Osteoblast (primary cell): ENCODE measurements at places on chromosomes 4 and X. TPM values are rescaled to one million over a fixed set of nuclear protein-coding genes. Genes with fewer than 3 reads are reported as not detected.
A peak's percentile ranks its signal among the peaks of the same experiment; 100 is the strongest.

LIN54 gene
- total RNA-seq = 14.8 and 17.7 TPM in 2 replicates

NDUFA1 gene
- total RNA-seq = 40.2 and 51.6 TPM in 2 replicates

USP17L20 gene
- not detected in 2 replicates for total RNA-seq

BBS12 gene
- 9.4 and 10.6 TPM in 2 replicates for total RNA-seq

POU3F4 gene
- not detected in 2 replicates for total RNA-seq

THOC2 gene
- total RNA-seq = 71.7 and 79.3 TPM in 2 replicates

SUPT20HL2 gene
- not detected in 2 replicates for total RNA-seq

- no peak for DNase-seq
These were observed 973.0 kb upstream of the SLIT2 start for GRCh38 chr4:19278665-19279064.

DNA sequence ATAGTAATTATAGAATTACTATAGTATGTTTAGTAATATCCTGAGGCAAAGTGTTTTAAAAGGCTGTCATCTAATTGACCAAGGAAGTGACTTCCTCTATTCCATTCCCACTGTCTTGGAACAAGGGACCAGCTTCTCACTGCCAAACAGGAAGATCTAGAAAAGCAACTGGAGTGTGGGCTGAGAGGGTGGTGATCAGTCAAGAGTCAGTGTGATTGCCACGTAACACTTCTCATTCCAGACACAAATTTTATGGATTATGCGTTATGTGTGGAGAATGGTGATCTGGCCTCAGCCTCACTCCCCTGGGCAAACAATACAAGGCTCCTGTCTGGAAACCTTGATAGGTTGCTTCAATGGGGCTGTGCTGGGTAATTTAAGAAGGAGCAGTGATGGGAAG, 60.0 kb downstream of the RRAGB start:
- DNase-seq = no peak

- no peak for DNase-seq
These were observed 58.5 kb upstream of the PABPC4L start for GRCh38 chr4:134260126-134260525.

GRCh38 chr4:56859841-56860240, 38.3 kb upstream of the SPINK2 start:
- DNase-seq = no peak

DNA sequence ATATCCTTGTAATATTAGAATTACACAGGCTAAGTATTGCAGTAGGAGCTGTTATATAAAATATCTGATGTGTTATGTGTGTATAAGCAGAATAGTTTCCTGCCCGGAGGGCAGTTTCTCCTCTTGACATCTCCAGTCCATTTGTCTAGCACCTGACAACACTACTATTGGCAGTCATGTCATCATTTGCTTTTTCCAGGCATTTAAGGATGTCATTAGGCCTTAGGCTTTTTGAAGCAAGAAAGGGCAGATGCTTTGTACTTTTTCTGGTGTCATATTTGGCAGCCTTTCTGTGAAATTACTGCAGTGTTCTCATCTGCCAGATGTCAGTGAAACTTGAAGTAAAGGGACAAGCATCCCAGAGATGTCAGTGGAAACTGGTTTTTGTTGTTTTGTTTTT, 2017.6 kb upstream of the IGFBP7 start:
- no peak for DNase-seq

DNA sequence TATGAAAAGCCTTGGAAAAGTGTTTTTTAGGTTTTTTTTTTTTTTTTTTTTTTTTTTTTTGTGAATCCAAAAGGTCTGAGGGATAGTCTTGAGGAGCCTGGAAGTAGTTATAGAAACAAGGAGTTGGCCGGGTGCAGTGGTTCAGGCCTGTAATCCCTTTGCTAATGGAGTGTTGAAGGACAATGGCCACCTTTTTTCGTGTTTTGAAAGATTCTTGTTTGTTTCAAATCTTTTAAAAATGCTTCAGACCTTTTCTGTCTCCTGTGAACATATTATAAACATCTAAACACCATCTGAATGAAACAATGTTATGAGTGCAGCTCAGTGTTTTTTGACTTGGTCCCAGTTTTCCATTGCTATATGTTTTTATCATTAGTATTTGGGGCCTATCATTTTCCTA, 177.8 kb downstream of the SOWAHB start:
- no peak for DNase-seq

GRCh38 chr4:79042079-79042674, 102.9 kb upstream of the PAQR3 start:
- DNase-seq = peak; percentile 84

DNA sequence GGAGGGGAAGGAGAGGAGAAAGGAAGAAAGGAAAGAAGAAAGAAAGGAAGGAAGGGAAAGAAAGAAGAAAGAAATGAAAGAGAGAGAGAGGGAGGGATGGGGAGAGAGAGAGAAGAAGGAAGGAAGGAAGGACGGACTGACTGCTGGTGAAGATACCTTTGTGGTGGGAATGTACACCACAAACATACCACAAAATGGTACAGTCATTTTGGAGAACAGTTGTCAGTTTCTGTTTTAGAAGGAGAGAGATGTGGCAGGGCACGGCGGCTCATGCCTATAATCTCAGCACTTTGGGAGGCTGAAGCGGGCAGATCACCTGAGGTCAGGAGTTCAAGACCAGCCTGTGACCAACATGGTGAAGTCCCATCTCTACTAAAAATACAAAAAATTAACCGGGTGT, 40.0 kb upstream of the SHISA3 start:
- DNase-seq = no peak

DNA sequence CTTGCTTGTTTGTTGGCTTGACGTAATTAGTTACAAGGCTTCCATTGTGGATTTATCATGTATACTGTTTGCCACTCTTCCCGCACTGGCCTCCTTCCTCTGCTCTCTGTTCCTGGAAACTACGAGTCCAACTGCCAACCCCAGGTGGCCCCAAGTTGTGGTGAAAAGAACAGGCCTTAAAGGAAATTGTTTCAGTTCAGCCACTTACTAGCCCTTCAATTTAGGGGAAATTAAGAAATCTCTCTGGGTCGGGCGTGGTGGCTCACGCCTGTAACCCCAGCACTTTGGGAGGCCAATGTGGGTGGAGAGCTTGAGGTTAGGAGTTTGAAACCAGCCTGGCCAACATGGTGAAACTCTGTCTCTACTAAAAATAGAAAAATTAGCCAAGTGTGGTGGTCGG, 28.0 kb downstream of the RBM47 start:
- DNase-seq = no peak

- peak; percentile 80 for DNase-seq
These were observed 7.3 kb downstream of the SOD3 start for GRCh38 chr4:24802648-24803047.

DNA sequence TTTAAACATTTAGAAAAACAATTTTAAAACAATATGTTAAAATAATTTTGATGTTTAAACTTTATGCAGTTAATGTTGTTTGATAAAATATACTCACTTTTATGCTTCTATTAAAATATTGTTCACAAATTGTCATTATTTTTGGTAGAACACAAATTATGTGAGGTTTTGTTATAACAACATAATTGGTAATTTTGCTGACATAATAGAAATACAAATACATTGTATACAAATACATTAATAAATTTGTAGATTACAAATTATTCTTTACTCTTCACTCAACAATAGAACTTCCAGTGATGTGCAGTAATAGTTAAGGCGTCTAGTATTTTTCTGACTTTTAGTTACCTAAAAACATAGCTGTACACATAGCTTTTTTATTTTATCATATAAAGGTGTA, 1472.4 kb upstream of the ADGRL3 start:
- no peak for DNase-seq

DNA sequence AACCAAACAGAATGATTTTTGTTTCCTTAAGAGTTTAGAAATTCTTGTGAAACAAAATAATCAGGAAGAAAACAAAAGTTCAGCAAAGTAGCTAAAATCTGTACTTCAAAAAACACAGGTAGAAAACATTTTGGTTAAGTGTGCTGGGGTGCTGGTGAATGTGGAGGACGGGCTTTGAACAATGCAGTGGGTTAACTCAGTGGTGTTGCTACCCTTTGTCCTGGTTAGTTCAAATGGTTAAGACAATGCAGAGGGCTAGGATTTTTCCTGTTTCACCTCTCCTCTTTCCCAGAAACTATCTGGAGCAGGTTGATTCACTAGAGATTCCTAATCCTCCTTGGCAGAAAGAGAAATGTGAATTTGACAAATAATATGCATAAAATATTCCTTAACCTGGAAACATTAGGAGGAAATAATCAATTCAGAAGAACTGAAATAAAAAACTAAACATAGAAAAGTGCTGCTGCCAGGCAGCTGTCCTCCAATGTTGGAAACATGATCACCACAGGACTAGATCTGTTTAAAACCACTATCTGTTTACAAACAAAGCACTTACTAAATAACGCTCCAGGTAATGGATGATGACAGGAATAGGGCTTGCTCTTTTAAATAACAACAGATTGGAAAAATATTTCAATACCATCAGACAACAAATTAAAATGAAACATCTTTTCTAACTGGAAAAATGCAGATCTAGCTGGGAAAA, 148.9 kb downstream of the MAML3 start:
- no peak for DNase-seq

- DNase-seq = no peak
These were observed 21.3 kb upstream of the FAM13A start for GRCh38 chr4:89078300-89078699.

GRCh38 chrX:73481521-73481920, 34.7 kb downstream of the CDX4 start:
- DNase-seq = no peak

GRCh38 chrX:53421772-53422085, 725 bp downstream of the SMC1A start:
- peak; percentile 81 for DNase-seq

DNA sequence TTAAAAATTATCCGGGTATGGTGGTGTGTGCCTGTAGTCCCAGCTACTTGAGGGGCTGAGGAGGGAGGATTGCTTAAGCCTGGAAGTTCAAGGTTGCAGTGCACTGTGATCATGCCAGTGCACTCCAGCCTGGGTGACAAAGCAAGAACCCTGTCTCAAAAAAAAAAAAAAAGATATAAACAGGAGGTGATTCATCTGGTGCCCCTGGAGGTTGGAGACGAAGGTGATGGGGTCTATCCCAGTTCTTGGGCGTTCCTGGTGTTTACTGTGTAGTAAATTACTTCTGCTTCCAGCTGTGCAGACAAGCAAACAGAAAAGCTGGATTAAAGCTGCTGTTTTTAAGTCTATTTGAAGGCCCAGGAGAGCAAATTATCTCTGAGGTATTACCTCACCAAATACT, 19.9 kb downstream of the GPKOW start:
- DNase-seq = no peak

- no peak for DNase-seq
These were observed 225.8 kb upstream of the GALNT7 start for GRCh38 chr4:172942840-172943239.

- no peak for DNase-seq
These were observed 26.0 kb upstream of the GLRA3 start for GRCh38 chr4:174855050-174855449.

GRCh38 chrX:129736491-129736890, 2.3 kb upstream of the XPNPEP2 start:
- no peak for DNase-seq

GRCh38 chr4:138656990-138657389, 358.6 kb upstream of the NOCT start:
- DNase-seq = no peak

- DNase-seq = peak; percentile 51
These were observed 71.1 kb downstream of the DCLK2 start for GRCh38 chr4:150149381-150149780.

DNA sequence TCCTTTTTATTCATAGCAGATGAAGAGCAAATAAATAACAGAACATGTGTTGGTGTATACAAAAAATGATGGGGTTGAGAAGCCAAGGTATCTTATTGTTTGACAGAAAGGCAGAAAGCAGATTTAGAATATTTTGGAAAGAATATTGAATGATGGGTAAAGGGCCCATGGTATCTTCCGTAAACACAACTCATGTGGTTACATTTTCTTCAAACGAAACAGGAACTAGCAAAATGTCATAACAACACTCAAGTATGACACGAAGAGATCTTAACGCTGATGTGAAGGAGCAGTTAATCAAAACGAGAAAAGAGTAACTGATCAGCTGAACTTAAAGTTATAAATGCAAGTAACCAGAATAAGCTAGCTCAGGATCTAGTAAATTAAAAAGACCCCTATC, 195.7 kb upstream of the GK2 start:
- no peak for DNase-seq

GRCh38 chrX:133838761-133839676, 146.4 kb downstream of the GPC3 start:
- no peak for DNase-seq

- no peak for DNase-seq
These were observed 122.6 kb upstream of the CPEB2 start for GRCh38 chr4:14879683-14880082.

DNA sequence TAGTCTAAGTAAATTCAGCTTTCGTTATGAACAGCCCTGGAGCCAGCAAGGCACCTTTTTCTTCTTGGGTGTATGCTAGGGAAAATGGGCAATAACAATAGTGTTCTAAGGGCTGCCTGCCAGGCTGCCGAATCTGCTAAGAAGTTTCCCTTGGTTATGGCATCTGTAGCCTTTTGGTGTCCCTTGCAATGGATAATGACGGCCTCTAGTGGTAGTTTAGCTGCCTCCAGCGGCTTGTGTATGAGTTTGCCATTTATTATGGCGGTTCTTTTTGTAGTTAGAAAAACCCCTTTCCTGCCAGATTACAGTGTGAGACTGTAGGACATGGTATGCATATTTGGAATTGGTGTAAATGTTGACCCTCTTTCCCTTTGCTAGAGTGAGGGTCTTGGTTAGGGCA, 78.9 kb upstream of the SPIN4 start:
- no peak for DNase-seq

DNA sequence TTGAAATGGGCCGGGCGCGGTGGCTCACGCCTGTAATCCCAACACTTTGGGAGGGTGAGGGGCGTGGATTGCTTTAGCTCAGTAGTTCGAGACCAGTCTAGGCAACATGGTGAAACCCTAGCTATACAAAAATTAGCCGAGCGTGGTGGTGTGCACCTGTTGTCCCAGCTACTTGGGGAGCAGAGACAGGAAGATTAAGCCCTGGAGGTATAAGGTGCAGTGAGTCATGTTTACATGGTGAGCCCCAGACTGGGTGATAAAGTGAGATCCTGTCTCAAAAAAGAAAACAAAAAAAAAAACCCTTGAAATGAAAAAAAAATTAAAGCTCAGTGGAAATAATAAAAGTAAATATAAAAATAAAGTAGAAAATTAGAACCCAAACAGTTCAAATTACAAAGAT, 6.9 kb upstream of the XAGE2 start:
- DNase-seq = no peak
